ENCODE measurements at places on chromosomes 4 and X. TPM values are rescaled to one million over a fixed set of nuclear protein-coding genes. Genes with fewer than 3 reads are reported as not detected.

GRCh38 chr4:10587697-10588096 lies 96.9 kb downstream of the CLNK start:
- no peak for DNase-seq

- DNase-seq: no peak
These were observed 293.8 kb upstream of the ARSJ start for GRCh38 chr4:114273238-114273637.

DNA sequence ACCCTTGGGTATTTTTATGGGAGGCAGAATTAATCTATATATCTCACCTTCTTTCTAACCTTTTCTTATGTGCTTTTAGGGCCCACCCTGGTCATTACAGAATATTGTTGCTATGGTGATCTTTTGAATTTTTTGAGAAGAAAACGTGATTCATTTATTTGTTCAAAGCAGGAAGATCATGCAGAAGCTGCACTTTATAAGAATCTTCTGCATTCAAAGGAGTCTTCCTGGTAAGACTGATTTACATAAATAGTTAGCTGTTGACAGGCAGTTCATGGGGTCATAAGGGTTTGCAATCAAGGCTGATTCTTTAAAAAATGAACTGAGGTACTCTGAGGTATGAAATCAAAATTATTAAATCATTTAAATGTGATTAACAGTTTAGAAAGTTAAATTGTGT lies 71.5 kb downstream of the KIT start:
- DNase-seq: no peak

DNA sequence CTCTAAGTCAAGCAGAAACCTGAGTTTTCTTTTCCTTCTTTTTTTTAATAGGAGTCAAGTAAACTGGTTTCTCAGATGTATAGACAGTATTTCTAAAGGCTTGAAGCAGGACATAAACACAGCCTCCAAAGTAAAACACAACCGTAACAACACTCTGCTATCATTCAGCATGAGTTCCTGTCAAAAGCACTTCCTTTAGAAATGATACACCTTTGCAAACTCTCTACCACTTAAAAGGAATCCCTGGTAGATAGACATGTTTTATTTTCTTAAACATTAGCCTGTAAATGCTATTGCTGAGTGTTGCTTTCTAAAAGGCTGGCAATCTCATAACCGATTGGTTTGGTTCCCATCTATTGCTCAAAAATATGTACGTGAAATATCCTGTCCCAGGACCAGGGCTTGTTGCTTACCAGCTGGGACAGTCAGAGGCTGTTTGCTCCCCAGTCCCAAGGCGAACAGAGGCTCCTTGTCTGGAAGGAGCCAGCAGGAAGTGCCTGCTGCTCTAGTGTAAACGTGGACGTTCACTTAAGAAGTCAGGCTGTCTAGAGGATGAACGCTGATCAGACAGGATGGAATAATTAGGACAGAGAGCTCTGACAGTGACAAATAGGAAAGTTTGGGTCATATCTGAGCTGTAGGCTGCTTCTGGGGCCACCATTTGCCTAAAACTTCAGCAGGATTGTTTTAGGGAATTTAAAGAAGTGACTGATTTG lies 173.9 kb upstream of the KLF3 start:
- DNase-seq: peak; percentile 66

DNA sequence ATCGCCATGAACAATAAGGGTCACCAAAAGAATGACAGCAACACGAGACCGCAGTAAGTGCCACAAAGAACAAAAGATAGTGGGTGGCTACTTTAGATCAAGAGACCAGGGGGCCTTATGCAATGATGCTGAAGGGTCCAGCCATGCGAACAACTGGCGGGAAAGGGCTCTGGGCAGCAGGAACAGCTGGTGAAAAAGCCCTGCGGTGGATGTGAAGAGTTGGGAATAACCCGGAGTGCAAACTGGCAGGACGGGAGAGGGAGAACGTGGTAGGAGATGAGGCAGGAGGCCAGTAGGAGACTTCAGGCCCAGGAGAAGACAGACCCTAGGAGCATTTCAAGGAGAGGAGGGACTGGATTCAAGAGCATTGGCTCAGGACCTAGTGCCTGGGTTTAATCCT lies 120.2 kb downstream of the AFAP1 start:
- no peak for DNase-seq

DNA sequence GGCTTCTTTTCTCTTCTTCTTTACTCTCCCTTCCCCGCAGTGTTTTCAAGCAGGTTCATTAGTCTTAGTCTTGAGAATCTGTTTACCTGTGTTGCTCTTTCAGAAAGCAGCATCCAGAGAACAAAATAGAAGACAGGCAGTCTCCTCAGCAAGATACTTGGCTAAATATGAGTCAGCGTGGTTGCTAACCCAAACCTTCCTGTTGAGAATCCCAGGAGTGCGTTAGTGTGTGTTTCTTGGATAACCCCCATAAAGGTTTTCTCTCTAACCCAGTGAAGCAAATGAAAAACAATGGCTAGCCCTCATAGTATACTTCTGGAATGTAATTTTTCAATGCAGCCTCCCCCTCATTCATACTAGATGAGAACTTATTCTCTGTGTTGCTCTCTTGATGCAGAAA lies 41.1 kb downstream of the BMPR1B start:
- DNase-seq: peak; percentile 27

GRCh38 chrX:19554786-19555185 lies 39.5 kb upstream of the MAP3K15 start:
- DNase-seq: peak; percentile 37

GRCh38 chr4:159926871-159927270 lies 824.0 kb downstream of the RAPGEF2 start:
- no peak for DNase-seq

GRCh38 chrX:40727093-40727492 lies 8.2 kb downstream of the MED14 start:
- no peak for DNase-seq

DNA sequence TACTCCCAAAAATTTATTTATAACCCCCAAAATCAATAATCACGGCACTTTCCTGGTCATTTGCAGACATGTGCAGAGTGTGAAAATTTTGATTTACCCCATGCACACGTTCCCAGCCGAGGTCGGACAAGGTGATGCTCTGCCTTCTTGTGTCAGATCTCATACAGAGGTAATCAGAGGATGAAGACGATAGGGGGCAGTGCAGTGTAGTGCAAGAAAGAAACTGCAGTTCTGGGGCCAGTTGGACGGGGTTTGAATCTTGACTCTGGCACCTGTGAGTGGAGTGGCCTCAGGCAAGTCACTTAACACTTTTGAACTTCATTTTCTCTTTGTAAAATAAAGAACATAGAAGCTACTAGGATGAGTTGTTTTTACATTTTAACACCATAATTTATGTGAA lies 88.4 kb downstream of the FRMPD3 start:
- peak; percentile 61 for DNase-seq

GRCh38 chr4:153485860-153486259 lies 19.7 kb downstream of the TMEM131L start:
- DNase-seq: no peak

GRCh38 chrX:115360220-115360781 lies 70.8 kb downstream of the LUZP4 start:
- no peak for DNase-seq

GRCh38 chrX:4708970-4709760 lies 995.7 kb upstream of the PRKX start:
- no peak for DNase-seq

GRCh38 chrX:47482065-47482511 lies 934 bp downstream of the ZNF41 start:
- DNase-seq: no peak

GRCh38 chrX:1072637-1073377 lies 139.6 kb downstream of the CRLF2 start:
- DNase-seq: peak; percentile 35

DNA sequence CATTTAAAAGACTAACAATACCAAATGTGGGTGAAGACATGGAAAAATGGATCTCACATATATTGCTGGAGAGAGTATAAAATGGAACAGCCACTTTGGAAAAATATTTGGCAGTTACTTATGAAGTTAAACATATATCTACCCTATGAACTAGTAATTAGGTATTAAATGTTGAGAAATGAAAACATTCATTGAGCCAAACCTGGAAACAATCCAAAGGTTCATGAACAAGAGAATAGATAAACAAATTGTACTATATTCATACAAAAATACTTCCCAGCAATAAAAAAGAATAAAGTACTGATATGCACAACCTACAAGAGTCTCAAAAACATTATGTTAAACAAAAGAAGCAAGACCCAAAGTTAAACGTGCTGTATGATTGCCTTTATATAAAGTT lies 4.0 kb upstream of the EGF start:
- no peak for DNase-seq

GRCh38 chr4:6134612-6135220 lies 65.6 kb downstream of the JAKMIP1 start:
- no peak for DNase-seq

GRCh38 chrX:112630187-112630586 lies 49.6 kb downstream of the LHFPL1 start:
- DNase-seq: no peak

GRCh38 chr4:106266201-106266600 lies 49.8 kb downstream of the TBCK start:
- DNase-seq: peak; percentile 25

DNA sequence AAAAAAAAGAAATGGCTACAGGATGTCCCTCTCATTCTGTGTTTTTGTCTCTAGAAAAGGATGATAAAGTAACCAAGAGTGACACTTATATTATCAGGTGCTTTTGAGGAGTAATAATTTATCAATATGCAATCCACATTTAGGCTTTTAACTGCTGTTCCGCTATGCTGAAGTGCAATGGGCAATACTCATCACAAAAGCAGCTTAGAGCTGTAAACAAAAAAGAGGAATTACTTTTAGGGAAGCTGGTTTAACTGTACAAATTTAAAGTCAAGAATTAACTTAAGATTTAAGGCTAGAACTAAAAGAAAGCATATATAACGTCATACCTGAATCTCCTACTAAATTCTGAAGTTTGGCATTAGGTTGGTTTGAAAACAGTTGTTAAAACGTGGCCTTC lies 93.5 kb upstream of the DDX3X start:
- no peak for DNase-seq

DNA sequence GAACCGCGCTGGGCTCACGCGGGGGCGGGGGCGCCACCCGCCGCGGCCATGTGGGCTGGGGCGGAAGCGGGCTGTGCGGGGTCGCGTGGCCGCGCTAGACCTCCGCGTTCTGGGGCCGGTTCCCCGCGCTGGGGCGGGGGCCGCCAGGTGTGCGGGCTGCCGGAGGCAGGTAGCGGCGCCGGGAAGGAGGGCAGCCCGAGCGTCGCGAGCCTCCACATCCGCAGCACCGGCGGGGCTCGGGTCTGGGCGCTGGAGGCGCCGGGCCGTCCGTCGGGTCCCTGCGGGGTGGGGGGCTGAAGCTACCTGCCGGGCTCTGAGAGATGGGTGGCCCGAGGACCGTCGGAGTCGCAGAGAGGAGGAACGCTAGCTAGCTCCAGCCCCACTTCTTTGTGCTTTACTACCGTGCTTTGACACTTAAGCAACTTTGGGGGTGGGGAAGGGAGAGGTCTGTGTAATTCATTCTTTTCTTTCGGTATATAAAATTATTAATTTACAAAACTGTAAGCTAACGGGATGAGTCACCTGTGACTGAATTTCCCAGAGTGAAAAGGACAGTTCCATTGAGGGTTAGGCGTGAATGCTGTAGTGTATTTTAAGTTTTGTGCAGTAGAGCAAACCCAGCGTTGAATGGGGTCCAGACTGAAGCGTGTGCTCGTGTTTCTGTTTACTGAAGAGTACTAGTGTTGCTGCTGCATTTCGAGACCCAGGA lies 689 bp downstream of the METAP1 start:
- DNase-seq: peak; percentile 39

- no peak for DNase-seq
These were observed 16.6 kb downstream of the SAT1 start for GRCh38 chrX:23799469-23800065.

Gene LDB2
- total RNA-seq: 7.4 TPM

Gene ZDHHC9
- total RNA-seq: 9.9 TPM

Gene CXCL11
- not detected for total RNA-seq

Gene XAGE2
- not detected for total RNA-seq

Gene GATA1
- not detected for total RNA-seq

Gene SPANXB1
- total RNA-seq: not detected

Gene ARR3
- total RNA-seq: not detected

Gene TEX13D
- total RNA-seq: not detected

Gene SCML1
- 5.4 TPM for total RNA-seq

Gene HERC5
- 1.7 TPM for total RNA-seq

Gene GAB3
- 0.60 TPM for total RNA-seq

Gene MSMO1
- total RNA-seq: 65.8 TPM

Gene NR0B1
- 0.42 TPM for total RNA-seq

Gene PABPC1L2A
- total RNA-seq: not detected

Gene DAPP1
- total RNA-seq: 0.09 TPM

Gene SLC38A5
- total RNA-seq: 1.6 TPM

Gene DCHS2
- total RNA-seq: 0.09 TPM

Gene PDZD4
- total RNA-seq: 5.8 TPM

All from cardiac muscle cell (in vitro differentiated cells and primary cell).